ENCODE measurements at places on chromosomes 3 and 15. TPM values are rescaled to one million over a fixed set of nuclear protein-coding genes. Genes with fewer than 3 reads are reported as not detected.

DNA sequence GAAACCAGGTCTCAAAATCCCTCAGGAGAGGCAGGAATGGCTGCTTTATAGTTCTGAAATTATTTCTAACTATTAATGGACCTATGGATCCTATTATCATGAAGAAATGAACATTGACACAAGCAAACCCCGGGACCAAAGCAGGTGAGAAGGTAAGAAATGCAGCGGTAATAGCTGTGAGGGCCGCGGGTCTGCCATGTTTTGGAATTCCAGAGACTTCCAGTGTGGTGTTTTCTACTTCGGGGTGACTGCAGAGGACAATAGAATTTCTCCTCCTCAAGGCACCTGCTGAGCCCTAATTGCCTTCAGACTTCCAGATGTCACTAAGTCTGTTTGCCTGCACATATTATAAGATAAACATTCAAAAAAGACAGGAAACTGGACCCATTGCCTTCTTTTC lies 437.4 kb downstream of the GABRG3 start:
- DNase-seq, result no peak

Gene P3H2
- total RNA-seq, result 13.1 TPM

DNA sequence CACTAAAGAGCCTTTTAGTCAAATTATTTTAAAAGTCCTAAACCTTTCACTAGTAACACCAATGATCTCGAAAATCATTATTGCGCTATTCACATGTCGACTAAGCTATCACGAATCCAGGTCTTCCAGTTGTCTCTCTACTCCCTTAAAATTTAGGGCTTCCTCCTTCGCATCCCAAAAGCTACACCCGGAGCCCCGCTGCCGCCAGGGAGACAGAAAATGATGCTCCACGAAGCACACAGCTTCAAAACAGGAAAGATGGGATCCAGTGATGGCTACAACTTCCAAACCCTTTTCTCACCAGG lies 253 bp downstream of the IFT80 start:
- no peak for DNase-seq

Gene C2CD4A
- total RNA-seq, result 2.7 TPM

DNA sequence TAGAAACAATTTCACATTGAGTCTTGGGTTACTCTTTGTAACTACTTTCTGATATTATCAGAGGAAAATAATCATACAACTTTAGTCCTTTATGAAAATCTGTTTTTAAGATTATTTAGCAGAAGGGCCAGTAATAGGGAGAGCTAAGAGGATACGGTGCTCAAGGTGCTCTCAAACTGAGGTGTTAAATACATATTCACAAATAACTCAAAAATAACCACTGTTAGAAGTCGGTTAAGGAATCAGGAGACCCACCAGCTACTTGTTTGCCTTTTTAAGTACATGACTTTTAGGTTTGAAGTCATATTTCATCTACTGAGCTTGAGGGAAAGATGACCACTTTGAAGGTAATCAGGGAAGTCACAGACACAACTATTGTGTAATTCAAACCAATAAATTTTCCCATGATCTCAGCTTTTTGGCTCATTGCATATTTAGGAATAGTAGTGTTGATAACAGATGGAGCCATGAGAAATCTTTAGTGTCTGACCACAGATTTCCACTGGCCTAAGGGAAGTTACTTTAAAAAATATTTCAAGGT lies 1.4 kb upstream of the RSRC1 start:
- DNase-seq, result no peak

DNA sequence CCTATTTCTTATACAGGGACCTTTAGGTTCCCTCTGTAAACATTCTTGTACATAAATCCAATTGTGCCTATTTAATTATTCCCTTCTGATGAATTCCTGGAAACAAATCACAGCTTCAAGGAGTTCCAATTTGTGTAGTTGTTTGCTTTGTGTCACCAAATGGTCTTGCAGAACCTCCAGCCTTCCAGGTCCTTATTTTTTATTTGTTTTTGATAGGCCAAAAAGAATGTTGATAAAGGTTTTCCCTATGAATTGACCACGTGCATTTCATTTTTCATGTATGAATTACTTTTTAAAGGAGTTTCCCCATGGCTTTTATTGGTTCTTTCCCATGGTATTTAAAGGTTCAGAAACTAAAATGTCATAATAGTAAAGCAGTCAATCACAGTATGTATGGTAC lies 243.0 kb downstream of the NAALADL2 start:
- no peak for DNase-seq

Gene EIF2B5
- total RNA-seq, result 43.7 TPM

Gene RTP4
- total RNA-seq, result 3.1 TPM

DNA sequence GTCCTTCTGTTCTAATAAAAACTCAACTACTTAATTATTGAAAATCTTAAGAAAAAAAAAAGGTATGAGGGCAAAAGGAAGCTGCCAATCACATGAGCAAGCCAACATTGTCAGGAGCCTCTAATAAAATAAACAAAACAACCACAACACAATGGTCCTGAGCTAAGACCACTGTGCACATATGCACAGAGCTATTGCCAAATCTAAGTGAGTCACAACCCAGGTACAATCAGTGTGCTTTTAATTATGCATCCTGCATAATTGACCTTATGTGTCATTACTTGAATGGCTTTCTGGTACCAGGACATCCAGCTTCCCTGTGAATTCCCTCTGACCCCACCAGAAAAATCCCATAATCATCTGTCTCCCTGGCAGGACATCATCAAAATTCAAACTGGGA lies 639.8 kb downstream of the MAGI1 start:
- peak; percentile 82 for DNase-seq

Gene AHSG
- not detected for total RNA-seq

Gene CHRNB4
- not detected for total RNA-seq

DNA sequence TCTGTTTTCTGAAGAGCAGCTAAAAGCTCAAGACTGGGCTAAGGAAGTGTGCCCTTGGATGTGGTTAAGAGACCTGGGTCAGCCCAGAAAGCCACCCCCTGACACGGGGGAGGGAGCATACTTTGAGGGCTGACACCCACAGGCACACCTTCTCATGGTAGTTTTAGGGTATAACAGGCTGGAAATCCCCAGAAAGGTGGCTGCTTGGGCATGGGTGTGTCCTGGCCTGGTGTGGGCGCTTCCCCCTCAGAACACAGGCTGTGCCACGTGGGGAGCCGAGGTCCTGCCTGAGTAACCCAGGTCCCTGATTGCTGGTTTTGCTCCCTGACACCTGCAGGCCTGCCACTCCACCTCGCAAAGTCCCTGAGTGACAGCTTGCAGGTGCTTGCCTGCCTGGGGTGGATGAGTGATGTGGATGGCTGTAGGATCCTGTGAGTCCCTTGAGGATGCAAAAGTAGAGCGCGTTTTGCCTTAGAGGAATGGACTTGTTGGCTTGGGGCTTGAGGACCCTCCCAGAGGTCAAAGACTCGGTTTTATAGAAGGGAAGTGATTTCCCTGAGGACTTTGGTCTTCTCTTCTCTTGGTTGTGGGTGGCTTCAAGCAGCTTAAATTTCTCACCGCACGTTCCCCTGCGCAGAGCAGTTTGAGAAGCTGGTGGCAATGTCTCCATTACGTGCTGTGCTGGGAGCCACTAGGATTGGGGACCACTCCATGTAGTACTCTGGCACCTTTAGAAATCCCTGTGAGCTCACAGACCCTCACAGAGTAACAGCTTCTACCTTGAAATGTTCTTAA lies 94.4 kb downstream of the DNASE1L3 start:
- no peak for DNase-seq

Gene PLSCR1
- 102 TPM for total RNA-seq

- DNase-seq, result no peak
Measured at GRCh38 chr3:173730391-173730790, 332.8 kb downstream of the NLGN1 start.

Gene CNTN6
- total RNA-seq, result not detected

Gene CSPG4
- total RNA-seq, result 0.19 TPM

Gene CCDC54
- total RNA-seq, result not detected

Gene PP2D1
- total RNA-seq, result not detected

Gene ALDH1L1
- not detected for total RNA-seq

Gene LRRIQ4
- not detected for total RNA-seq

DNA sequence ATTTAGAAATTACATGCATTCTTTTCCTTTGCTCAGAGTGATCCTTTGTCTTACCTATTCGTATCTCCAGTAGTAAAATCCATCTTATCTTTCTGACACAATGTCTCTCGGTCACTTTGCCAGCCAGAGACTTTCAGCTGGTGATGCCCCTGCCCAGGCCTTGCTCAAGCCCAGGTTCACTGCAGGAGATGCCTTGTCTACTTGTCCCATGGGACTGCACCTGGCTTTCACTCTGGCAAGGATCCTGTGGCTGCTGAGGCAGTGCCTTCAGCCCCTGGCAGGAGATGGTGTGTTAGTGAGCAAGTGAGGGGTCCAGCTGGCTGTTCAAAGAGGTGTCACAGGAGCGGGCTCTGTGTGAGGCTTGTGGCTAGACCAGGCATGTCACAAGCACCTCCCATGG lies 1268.9 kb downstream of the OTOL1 start:
- no peak for DNase-seq

DNA sequence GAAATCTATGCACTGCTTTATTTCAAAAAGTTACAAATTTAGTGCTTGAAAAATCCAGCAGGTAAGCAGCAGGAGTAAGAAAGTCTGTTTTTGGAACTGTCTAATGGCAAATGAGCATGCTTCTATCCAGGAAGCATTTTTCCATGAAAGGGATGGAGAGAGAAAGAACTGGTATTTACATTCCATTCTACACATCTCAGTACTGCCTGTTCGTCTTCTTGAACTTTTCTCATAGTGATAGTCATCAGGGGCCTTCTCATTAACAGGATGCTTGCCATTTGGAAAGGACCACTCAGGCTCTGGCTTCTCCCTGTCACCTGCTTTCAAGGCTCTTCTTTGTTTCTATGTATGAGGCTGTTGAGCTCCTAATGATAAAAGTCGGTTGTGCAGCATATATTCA lies 267.3 kb upstream of the IL12A start:
- no peak for DNase-seq

DNA sequence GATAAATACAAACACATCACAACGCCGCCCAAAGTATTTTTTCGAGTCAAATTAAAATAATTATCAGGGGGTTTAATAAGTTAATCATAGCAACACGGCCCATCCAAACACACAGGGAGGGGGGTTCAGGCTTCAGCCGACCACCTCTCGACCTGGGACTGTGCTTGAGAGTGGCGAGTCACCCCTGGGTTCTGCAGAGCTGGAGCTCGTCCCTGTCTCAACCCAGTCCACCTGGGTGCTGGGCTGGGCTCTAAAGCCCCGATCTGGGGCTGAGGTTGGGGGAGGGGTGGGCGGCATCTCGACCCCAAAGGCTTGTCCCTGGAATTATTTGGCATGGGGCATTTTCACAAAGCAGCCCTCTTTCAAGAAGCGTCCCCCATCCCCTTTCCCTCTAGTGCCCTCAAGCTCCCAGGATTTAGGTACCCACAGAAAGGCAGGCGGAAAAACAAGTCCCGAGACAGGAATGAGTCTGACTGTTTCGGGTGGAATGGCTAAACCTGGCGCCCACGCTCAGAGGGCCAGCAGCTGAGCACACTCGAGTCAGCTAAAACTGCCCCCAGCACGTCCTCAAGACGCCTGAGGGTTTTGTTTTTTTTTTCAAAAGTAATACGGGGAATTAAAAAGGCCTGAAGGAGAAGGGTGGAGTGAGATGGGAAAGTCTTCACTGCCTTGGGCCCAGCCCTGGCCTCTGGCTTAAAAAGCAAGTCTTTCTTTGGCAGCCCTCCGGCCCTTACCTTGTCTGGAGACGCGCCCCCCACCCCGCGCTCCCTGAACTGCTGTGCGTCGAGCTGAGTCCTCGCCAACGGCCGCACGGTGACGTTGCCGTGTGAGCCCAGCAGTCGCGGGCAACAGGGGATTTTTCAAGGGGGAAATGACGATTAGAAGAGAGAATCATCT lies 32.5 kb downstream of the NR2F2 start:
- no peak for DNase-seq

Gene CHL1
- 0.09 TPM for total RNA-seq

DNA sequence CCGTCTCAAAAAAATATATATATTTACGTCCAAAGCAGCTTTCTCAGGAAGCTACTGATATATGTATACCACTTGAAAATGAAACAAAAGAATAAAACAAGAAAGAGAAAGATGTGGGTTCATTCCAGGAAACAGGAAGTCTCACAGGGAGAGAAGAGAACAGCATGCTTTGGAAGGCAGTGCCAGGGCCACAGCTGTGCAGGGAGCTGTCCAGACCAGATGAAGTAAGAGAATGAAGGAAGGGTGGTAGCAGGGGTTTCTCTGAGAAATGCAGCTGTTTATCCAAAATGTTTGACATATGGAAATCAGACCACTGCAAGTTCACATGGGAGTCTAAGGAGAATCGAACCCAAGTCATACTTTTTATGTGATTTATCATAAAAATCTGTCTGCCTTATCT lies 8.9 kb upstream of the GPR27 start:
- DNase-seq, result no peak

DNA sequence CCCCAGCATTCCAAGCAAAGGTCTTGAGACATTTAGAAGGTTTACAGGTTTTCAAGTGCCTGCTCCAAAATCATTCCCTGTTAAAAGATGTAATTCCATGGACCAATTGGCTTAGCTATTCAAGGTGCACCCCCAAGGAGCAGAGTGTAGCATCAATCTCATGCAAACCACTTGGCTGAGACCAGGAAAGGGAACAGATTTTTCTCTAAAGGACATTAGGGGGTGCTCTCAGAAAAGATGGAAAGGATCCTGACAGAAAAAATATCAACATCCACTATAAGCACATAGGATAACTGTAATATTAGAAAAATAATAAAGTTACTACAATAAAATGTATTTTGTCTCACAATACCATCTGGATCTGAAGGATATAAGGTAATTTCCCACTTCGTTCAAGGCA lies 328.0 kb upstream of the CDIN1 start:
- DNase-seq, result no peak

Gene TICRR
- 7.0 TPM for total RNA-seq

DNA sequence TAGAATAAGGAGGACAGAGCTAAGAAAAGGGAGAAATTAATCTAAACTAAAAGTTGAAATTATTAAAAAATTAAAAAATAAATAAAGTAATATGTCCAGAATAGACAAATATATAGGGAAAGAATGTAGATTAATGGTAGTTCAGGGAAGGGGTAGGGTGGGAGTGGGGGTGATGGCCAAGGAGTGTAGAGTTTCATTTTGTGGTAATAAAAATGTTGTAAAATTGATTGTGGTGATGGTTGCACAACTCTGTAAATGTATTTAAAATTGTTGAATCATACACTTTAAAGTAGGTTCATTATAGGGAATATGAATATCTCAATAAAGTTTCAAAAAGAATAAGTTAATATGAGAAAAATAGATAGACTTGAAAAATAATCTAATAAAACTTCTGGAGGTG lies 21.0 kb upstream of the FNDC3B start:
- DNase-seq, result no peak

- no peak for DNase-seq
Measured at GRCh38 chr15:93941697-93942096, 289.7 kb upstream of the MCTP2 start.

- no peak for DNase-seq
Measured at GRCh38 chr3:11198070-11198469, 43.8 kb downstream of the HRH1 start.

- no peak for DNase-seq
Measured at GRCh38 chr3:50287262-50287661, 5.0 kb downstream of the IFRD2 start.

GRCh38 chr3:193790086-193790990 lies 197.3 kb downstream of the OPA1 start:
- no peak for DNase-seq

GRCh38 chr3:148335612-148336011 lies 362.1 kb upstream of the AGTR1 start:
- DNase-seq, result no peak

- DNase-seq, result no peak
Measured at GRCh38 chr3:158863247-158863646, 61.4 kb downstream of the MFSD1 start.

Measured in dermis blood vessel endothelial cell (primary cell).